Left ventricle myocardium superior (tissue), 1 donor: ENCODE measurements at places on chromosomes 1 and 21. TPM values are rescaled to one million over a fixed set of nuclear protein-coding genes. Genes with fewer than 3 reads are reported as not detected.

DNAJC28 gene
- total RNA-seq: 6.7 TPM

DNA sequence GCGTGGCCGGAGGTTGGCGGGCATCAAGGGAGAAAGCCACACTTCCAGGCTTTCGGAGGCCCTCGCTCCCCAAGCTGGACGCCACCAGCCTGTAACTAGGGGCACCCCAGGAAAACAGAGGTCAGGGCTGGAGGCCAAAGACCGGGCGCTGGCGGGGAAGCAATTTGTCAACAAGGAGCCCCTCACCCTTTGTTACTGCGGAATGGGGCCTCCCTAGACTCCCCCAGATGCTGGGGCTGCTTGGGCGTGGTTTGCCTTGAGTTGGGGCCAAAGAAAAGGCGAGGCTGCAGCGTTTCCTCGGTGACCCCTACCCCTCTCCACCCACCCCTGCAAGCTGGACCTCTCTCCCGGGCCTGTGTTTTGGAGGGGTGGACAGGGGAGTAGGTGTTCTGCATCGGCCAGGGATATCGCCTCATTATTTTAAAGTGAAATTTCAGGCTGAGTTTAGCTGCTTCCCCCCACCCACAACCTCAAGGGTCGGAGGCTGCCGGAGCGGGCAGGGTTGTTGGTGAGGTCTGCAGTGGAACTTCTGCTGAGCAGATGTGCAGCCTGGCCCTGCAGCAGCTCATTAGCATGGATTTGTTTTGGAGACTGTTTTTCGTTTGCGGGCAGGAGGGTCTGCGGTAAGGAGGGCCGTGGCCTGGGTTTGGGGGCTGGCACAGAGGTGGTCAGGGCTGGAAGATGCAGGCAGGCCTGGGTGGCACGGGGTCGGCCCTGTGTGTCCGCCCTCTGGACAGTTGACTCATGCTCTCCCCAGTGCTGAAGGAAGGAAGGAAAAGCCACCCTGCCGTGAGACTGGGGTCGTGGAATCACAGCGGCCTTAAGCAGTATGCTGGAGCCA, 1.5 kb downstream of the NBL1 start:
- no peak for DNase-seq

GRCh38 chr21:42254651-42255601, 36.0 kb downstream of the ABCG1 start:
- no peak for DNase-seq

DNA sequence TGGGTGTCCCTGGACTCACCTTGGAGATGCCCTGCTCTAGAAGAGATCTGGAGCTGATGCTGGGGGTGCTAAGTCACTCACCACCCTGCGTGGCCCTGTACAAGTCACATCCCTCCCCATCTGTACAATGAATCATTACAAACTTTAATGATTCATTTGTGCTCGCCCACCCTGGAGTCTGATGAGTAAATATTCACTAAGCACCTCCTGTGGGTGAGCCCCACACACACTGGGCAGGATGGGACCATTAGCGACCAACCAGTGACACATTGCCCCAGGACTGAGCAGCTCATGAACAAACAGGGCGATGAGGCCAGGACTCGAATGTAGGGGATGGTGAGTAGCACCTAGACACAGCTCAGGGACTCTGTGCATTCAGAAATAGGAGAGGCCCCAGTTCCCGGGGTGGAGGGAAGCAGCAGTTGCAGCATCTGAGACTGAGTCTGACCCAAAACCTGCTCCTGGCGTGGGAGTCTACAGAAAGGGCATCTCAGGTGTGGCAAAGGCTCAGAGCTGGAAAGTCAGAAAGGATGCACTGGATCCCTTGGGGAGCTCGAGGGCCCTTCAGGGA, 18.1 kb upstream of the PDZK1IP1 start:
- no peak for DNase-seq

DNA sequence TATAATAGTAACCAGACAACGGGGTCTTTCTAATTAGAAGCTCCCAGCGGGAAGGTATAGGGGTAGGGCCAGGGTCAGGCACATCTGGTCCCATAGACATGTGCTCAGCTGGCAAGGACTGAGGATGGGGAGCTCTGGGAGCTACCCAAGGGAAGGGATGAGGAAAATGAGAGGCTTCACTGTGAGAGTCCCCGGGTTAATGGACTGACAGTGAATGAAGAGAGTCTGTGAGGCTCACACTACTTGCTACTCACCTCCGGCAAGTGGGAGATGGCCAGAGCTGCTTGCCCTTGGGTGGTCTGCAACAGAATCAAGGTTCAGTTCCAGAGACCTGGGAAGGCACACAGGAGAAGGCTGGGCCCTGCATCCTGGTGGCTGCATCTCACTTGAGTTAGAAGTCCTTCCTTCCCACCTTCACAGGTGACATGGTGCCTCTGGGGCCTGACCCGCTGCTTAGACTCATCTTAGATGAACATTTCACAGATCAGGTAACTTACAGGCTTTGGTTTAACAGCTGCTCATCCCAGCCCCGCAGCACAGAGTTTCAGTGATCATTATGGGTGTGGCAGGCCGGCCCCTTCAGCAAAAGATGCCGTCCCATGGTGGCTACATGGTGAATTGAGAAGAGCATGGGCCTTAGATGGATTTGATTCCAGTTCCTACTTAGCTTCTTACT, 31.7 kb downstream of the EIF2D start:
- no peak for DNase-seq

GRCh38 chr1:189706594-189706993, 771.1 kb downstream of the BRINP3 start:
- no peak for DNase-seq

DNA sequence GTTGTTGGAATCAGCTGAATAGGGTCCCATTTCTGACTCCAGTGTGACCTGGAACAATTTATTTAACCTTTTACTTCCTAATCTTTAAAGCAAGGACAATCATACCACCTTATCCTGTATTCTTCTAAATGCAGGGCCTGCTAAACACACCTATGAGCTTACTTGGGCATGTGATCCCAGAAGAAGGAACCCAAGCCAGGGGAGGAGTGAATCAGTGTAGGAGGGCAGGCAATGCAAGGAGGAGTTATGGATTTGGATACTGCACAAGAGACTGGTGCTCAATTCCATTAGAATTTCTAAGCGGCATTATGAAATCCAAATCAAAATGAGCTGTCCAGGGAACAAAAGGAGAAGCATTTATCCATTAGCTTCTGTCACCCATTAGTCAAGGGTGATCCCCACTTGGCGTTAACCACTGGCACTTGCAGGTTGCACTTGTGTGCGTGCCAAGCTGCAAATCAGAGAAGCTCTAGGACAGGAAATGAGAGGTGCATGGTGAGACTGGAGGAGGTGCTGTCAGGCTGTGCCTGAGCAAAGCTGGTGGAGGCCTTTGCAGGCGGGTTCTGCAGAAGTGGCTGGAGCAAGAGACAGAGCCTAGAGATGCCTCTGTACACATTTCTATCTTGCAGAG, 297.2 kb upstream of the PLXNA2 start:
- no peak for DNase-seq

TNFRSF8 gene
- total RNA-seq: 1.2 TPM

DNA sequence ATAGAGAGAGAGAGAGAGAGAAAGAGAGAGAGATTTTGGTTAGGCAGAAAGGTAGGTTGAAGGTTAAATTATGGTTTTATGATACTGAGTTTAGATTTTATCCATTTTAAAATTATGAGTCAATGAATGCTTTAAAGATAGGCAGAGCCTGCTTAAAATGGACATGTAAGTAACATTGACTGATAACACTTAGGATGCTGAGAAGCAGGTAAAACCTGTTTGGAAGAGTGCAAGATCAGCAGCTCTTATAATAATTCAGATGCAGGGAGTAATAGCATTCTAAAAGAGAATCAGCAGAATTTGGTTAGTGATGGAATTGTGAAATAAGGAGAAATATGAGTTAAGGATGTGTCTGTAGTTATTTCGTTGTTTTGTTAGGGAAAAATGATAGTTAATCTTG, 446.6 kb downstream of the PLA2G4A start:
- DNase-seq: no peak

SPRR2B gene
- total RNA-seq: not detected

DNA sequence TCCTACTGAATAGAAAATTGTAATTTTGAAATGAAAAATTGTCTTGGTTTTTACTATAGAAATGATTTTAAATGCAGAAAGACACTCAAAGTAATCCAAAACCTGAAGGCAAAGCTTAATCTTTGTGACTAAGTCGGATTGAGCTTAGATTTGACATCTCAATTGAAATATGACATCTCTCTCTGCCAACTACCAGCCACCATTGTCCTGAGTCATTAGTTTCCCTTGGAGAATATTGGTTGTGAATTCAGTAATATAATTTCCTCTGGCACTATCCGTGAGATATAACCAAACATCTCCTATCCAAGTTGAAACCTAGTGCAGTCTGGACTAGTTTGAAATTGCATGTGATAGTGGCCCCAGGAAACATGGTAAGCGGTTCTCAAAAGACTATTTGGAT, 37.1 kb downstream of the PLA2G4A start:
- no peak for DNase-seq

CFAP45 gene
- total RNA-seq: 1.7 TPM

GRCh38 chr1:77847621-77848080, 40.8 kb upstream of the NEXN start:
- no peak for DNase-seq

GRCh38 chr1:148166558-148167492, 14.7 kb upstream of the NBPF11 start:
- DNase-seq: no peak

- DNase-seq: no peak
Observed at GRCh38 chr1:42392255-42392654, 11.7 kb downstream of the RIMKLA start.

DNA sequence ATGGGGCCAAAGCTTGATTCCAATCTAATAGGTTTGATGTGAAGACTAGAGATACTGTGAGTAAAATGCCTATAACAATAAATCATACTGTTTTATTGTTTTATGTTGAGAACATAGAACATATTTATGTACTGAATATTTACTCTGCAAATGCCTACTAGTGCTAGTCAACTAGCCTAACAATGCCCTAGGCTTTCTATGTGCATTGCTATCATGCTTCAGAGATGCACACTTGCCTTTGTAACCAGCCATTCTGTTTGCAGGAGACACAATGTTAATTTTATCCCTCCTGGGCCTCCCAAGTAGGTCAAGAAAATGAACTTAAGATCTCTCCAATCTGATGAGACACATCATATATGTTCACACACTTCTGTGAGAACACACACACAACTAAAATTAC, 530.8 kb upstream of the BEND5 start:
- DNase-seq: no peak

- no peak for DNase-seq
Observed at GRCh38 chr1:244992833-244993232, 128.5 kb upstream of the HNRNPU start.

GRCh38 chr21:27721675-27722074, 754.8 kb upstream of the ADAMTS5 start:
- no peak for DNase-seq

DNA sequence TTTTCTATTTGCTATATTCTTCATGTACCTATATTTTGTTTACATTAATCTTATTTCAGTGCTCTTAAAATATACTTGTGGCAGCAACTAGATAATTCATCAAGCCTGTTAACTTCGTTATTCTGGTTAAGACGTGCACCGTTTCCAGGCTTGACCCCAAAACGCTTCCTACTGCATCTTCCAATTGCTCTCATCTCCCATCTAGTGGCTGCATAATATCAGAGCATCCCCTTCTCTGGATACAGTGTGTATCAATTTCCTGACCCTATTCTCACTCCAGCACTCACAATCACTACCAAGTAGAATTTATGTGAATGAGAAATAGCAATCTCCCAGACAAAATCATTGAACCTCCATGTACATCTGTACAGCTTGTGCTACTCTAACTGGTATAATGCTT, 1280.3 kb upstream of the B3GALT2 start:
- DNase-seq: no peak
